ENCODE measurements at places on chromosomes 1 and 21.

GRCh38 chr1:158496374-158496773, 24.4 kb downstream of the OR10R2 start:
- no peak for DNase-seq

DNA sequence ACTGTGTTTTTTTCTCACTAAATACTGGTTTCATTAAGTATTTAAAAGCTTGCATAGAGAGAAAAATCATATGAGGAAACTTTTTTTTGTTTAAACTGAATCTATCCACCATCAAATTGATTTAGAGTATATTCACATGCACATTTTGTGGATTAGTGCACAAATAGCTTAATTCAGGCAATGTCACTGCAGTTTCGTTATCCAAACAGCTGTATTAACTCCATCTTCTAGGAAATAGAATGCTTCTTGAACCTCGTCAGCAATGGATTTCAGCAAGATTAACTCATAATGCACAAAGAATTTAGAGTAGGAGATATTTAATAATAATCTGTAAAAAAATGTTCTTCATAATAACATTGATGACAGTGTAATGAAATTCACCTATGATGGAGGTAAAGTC, 37.5 kb downstream of the NEXN start:
- DNase-seq, result no peak

- DNase-seq, result no peak
Observed at GRCh38 chr1:94100785-94101612, 19.9 kb downstream of the ABCA4 start.

DNA sequence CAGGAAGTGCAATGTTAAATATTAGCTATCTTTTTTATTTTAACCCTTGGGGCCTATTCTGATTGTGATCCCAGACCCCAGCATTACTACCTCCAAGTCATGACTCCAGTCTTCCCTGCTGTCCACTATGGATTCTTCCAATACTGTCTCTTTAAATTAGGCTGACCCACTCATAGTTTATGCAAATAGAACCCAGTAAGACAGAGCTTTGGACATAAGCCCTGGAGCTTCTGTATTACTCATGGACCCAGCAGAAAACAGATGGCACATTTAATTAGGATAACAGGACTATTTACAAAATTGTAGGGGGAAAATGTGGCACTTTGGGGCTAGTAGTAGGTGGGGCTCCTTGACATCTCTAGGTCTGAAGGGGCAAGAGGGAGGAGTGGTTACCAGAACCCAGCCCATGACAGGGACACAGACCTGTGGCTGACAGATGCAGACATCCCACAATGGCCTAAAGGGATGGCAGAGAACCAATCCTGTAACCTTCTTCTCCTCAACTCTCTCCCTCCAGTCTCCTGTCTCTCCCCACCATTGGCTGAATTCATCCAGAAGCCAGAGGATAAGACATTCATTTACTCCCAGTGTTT, 233.5 kb downstream of the OMA1 start:
- DNase-seq, result no peak

GRCh38 chr1:245398180-245398579, 243.4 kb downstream of the KIF26B start:
- no peak for DNase-seq

GRCh38 chr1:31671561-31672201, 27.0 kb upstream of the PEF1 start:
- no peak for DNase-seq

DNA sequence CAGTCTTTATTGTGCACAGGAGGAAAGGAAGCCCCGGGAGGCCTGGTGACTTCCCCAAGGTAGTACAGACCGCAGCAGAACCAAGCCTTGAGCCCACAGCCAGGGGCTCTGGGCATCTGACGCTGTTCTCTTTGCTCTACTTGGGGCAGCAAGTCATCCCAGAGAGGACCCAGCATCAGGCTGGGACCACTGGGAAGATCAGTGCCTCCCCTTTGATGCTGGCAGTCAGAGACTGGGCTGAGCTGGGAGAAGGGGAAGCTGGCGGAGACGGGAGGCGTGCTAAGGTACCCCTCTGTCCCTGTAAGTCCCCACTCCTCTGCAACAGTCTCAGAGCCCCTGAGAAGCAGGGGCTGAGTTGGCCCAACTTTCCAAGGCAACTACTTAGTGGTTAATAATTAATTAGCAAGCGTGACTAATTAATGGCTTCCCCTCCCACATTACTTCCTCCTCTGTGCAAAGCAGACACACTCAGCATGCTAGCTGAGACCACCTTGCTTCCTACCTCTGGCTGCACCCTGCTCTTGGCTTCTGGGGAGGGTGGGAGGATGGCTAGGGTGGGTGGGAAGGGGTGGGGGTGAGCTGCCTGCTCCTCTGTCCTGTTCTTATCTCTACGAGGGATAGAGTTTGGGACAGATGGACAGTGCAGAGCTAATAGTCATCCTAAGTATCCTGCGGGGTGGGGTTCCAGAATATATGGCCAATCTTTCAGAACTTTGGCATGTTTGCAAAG, 1.3 kb downstream of the INAVA start:
- DNase-seq, result no peak

DNA sequence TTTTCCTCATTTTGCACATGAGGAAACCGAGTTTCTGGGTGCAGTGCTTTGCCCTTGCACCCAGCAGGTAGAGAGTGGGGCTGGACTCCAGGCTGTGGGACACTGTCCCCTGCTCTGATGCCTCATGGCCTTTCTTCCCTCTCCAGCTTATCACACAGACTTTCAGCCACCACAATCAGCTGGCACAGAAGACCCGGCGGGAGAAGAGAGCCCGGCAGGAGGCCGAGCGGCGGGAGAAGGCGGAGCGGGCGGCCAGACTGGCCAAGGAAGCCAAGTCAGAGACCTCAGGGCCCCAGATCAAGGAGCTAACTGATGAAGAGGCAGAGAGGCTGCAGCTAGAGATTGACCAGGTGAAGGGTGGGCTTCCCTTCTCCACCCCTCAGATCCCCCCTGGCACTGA, 19.0 kb downstream of the KDF1 start:
- no peak for DNase-seq

- DNase-seq, result no peak
Observed at GRCh38 chr1:1625824-1626206, 6.2 kb upstream of the MMP23B start.

GRCh38 chr1:40081871-40082270, 15.2 kb downstream of the PPT1 start:
- no peak for DNase-seq

DNA sequence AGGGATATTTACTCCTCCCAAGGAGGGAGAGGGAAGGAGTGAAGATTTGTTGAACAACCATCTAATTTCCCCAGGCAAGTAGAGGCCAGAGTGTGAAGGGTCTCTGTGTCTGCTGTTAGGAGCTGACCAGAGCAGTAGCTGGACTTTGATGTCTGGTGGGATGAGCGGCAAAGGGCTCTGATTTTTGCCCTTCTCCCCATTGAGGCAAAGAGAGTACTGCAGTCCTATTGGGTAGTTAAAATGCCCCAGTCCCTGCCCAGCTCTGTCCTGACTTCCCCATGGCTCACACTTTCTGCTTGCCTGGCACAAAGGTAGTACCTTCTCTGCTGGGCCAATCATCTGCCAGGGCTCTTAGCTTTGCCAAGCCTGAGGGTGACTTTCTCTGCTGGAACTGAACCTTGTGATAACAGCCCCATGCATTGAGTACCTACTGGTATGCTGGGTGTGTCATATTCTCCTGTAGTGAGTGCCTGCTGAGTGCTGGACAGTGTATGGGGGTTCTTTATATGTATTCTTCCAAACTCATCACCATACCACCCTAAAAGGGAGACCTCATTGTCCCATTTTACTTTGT, 64.0 kb upstream of the SELENON start:
- no peak for DNase-seq

- DNase-seq, result no peak
Observed at GRCh38 chr1:83839566-83840173, 159.3 kb downstream of the TTLL7 start.

DNA sequence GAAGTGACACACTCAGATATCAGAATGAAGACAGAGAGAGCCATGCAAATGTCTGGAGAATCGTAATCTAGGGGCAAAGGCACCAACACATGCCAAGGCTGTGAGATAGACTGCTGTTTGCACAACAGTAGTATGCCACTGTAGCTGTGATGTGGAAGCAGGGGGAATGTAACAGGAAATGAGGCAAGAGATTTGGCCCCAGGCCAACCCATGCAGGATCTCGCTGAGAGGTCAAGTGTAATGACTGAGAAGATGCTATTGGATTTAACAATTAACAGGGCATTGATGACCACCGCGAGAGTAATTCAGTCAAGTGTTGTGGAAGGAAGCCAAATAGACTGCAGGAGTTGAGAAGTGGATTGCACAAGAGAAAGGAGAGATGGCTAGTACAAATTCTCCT, 107.3 kb upstream of the ST6GALNAC5 start:
- no peak for DNase-seq

DNA sequence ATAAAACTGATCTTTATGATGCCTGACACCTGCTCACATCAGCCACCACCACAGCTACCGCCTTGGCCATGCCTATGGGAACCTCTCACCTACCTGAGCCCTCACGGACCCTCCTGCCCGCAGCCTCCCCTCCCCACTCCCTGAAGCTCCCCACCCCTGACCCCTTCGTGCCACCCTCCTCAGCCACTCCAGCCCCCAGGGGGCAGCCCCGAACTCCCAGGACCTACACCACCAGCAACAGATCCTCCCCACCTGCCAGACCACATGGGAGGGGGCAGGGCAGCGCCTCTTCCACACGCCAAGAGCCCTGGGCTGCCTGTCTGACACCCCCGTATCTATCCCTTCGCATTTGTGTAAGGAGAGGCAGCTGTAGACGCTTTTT, 14.2 kb upstream of the ARHGEF16 start:
- DNase-seq, result no peak

- DNase-seq, result no peak
Observed at GRCh38 chr1:244210884-244211558, 159.9 kb downstream of the ZBTB18 start.

- DNase-seq, result no peak
Observed at GRCh38 chr1:22273686-22274681, 131.1 kb upstream of the WNT4 start.

DNA sequence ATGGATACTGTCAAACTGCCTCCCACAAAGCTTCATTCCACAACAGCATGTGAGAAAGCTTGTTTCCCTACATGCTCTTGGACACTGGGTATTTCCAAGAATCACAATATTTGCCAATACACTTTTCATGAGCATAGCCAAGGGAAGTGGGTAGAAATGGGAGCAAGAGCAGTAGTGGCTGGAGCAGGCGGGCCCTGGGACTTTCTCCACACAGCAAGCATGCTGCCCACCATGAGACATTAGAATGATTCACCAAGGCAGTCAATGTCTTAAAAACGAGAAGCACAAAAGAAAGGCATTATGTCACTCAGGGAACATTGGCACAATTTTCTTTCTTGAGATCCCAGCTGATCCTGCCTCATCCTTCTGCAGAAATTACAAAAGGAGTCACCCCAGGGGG, 371.6 kb upstream of the RUNX1 start:
- DNase-seq, result no peak

DNA sequence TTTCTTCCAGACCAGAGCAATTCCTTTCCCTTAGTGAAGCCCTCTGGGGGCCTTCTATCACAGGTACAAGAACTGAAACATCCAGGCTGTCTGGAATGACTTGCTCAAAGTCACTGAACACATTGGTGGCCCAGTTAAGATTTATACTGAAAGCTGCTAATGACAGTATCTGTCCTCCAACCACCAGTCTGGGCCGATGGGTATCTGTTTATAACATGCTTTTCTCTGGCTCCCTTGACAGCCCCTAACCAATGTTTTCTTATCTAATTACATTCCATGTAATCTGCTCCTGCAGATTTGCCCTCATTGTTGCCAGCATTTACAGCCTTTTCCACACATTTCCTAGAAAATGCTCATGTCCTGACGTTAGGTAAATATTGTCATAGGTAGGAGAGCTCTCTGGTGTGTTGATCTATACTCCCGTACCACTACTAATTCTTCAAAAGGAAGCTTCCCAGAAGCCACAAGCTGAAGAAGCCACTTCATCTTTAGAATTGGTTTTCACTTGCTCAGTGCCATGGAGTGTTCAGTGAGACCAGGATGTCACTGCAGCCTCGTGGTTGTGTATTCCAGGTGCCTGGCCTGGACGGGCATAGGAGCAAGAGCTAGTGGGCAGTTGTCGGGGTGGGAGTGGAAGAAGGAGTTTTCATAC, 163.9 kb downstream of the TSEN15 start:
- no peak for DNase-seq

DNA sequence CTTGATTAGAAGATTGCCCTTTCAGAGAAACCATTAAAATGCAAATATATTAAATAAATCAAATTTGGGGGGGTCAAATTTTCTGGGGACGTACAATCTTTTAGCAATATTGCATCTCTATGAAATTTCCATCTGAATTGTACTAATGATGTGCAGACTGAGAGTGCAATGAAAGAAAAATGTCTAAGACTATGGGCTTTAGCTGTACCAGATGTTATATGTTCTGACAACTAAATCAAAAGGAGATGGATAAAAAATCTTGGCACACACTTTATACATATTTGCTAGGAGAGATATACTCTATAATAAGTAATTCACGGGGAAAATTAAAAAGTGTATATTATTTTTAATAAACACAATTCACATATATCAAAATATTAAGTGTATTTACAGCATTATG, 13.0 kb upstream of the PLPPR5 start:
- no peak for DNase-seq

DNA sequence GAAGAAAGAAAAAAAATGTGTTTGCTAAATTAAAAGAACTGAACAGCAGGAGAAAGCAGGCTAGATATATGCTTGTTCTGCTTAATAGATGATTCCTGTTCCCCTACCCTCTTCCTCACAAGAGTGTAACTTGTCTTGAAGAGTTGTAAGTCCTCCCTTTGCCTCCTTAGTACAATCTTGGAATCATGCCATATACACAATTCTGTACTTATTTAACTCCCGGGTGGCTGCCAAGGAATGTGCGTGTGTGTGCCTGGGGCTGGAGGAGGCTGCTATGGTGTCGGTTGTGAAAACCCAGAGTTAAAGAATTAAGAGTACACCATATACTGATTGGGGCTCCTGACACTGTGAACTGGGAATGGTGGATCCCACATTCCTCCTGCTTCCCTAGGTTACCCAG, 194.2 kb downstream of the SIPA1L2 start:
- no peak for DNase-seq

DNA sequence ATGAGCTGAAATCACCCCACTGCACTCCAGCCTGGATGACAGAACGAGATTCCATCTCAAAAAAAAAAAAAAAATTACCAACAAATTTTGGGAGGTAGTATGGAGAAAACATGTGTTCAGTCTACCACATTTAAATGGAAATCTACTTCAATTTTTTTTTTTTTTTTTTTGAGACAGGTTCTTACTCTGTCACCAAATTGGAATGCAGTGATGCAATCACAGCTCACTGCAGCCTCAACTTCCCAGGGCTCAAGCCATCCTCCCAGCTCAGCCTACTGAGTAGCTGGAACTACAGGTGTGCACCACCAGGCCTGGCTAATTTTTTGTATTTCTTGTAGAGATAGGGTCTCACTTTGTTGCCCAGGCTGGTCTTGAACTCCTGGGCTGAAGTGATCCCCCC, 82.1 kb downstream of the GFI1 start:
- DNase-seq, result no peak

DNA sequence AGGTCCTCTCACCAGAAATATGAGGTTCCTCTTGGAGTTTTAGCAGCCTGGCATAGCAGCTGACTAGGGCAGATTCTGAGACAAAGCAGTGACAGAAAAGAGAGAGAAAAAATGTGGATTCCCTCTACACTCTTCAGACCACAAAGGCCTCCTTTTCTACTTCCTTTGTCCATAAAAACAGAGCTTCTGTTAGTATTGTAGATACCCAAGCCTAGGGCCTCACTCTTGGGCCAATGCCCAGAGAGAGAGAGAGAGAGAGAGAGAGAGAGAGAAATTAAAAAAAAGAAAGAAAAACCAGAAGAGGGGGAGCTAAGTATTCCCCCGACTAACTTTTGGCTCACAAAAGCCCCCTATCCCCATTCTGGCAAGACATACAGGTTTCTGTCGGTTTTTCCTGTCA, 2.4 kb upstream of the ZRANB2 start:
- DNase-seq, result no peak

- DNase-seq, result no peak
Observed at GRCh38 chr1:32491386-32491785, 26.5 kb downstream of the ZBTB8B start.
